ENCODE measurements at places on chromosomes 13 and 19.
A peak's percentile ranks its signal among the peaks of the same experiment; 100 is the strongest.

DNA sequence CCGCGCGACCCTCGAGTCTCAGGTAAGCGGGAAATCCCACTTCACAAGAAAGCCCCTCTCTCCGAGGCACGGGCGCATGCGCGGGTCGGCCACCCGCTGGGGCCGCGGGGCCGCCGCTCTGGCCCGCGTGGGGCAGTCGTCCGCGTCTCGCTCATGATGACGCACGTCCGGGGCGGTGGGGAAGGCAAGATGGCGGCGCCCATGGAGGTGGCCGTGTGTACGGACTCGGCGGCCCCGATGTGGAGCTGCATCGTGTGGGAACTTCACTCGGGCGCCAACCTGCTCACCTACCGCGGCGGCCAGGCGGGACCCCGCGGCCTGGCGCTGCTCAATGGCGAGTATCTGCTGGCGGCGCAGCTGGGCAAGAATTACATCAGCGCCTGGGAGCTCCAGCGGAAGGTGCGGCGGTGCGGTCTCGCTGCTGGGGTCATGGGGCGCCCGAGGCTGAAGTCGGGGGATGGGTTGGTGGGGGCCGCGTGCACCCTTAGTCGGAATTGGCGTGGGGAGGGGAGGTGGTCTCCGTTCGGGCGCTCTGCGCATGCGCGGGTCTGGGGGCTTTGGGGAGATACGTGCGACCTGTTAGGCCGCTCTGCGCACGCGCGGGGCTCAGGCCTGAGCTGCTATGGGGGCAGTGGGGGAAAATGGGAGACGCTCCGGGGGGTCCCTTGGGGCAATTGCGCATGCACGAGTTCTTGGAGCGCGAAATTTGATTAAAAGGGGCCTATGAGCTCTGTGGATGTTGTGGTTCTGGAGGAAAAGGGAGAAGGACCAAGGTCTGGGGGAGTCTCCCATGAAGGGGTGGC lies at the start of gene WDR18:
WDR18 (plus strand) TSS at position 181 of the 803 bp plus-strand sequence; CDS start at position 190, 9 bp downstream.
- DNase-seq: peak; percentile 54

DNA sequence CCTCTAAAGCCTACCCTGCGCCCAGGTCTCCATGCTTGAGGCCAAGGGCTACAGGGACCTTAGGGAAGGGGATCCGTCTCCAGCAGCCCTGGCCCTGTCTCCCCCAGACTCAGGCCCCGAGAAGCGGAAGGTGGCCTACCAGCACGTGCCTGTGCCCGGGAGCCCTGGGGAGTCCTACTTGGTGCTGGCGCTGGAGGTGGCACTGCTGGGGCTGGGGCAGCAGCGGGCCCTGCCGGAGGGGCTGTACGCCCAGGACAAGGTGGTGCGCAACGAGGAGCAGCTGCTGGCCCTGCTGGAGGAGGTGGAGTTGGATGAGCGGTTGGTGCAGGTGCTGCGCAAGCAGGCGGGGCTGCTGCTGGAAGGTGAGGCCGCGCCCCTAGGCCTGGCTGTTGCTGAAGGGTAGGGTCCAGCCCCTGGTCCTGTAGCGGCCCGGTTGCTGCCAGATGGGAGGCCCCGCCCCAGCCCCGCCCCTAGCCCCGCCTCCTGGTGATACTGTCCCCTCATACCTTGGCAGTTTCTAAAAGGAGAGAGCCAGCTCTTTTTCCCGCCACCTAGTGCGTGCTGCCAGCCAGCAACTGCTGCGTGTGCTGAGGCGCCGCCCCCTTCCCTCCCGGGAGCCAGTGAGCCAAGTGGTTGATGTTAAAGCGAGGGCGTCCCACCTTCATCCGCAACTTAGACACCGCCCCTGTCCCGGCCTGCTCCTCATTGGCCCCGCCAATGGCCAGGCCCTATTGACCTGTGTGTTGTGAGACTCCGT lies 22.6 kb downstream of the ZSWIM4 start:
- no peak for DNase-seq

DNA sequence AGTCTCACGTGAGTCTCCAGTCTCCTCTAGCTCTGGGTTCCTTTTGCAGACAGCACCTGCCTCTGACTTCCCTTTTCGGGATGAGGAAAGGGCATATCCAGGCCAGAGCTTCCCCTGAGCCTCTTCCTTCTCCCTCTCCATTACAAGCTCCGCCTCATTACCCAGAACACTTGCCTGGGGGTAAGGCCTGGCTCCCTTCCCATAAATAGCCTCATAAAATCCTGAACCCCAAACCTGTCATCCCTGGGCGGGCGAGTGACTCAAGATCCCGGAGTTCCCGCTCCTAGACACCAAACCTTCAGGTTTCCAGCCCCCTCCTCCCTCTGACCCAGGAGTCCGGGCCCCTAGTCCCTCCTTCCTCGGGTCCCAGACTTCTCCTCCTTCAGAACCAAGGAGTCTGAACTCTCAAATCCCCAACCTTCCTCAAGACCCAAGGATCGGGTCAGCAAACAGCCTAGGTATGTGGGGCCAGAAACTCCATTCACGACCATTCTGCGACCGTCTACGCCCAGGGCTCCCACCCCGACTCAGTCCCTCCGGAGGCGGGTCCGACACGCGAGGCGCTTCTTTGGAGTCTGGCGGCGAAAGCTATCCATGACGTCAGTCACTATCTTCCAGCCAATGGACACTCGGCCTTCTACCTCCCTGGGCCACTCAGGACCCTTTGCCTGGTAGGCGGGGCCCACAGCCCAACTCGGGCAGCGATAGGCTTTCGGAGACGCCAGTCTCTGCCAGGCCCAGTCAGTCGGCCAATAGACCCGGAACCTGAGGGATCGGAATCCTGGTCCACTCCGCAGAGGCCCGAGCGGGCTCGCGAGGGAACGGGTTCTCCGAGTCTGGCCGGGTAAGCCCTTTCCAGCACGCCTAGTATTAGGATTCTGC lies 6.5 kb upstream of the CNFN start:
- peak; percentile 97 for DNase-seq

GRCh38 chr19:3359015-3359918 lies 7.1 kb upstream of the NFIC start:
- DNase-seq: no peak

GRCh38 chr19:47494729-47495128 lies 10.7 kb upstream of the KPTN start:
- no peak for DNase-seq

DNA sequence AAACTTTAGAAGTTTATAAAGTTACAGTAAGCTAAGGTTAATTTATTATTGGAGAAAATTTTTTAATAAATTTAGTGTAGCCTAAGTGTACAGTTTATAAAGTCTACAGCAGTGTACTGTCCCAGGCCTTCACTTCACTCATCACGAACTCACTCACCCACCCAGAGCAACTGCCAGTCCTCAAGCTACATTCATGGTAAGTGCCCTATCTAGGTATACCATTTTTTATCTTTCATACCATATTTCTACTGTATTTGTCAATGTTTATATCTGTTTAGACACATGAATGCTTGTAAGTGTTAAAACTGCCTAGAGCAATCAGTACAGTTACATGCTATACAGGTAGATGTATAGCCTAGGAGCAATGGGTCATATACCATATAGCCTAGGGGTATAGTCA lies 12.5 kb downstream of the INTS6 start:
- no peak for DNase-seq

DNA sequence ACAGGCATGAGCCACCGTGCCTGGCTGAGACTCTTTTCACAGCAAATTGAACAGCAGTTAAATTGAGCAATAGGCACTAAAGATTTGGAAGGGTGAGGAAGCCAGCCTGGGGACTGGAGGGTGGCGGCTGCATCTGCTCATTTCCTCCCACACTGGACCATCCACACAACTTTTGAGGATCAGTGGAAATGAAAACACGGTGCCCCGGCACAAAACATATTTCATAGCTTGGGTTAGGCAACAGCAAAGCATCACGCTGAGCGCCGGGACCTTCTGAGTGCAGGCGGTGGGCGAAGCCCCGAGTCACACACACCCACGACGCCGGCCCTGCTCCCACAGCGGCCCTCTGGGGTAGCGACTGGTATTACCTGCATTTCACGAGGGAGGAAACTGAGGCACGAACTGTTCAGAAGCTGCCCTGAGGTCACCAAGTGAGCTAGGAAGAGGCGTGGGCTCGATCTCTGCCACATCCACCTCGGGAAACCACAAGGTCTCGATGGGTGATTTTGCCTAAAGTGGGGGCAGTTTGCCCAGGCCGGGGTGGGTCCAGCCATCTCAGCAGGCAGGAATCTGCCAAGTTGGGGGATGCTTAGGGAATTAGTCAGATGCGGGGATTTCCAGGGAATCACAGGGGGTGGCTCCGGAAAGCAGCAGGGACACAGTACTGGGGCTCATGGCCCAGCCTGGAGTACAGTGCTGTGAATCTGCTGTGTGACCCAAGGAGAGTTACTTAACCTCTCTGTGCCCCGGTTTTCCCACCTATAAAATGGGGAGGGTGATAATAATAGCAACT lies 3.5 kb upstream of the SBNO2 start:
- peak; percentile 51 for DNase-seq

DNA sequence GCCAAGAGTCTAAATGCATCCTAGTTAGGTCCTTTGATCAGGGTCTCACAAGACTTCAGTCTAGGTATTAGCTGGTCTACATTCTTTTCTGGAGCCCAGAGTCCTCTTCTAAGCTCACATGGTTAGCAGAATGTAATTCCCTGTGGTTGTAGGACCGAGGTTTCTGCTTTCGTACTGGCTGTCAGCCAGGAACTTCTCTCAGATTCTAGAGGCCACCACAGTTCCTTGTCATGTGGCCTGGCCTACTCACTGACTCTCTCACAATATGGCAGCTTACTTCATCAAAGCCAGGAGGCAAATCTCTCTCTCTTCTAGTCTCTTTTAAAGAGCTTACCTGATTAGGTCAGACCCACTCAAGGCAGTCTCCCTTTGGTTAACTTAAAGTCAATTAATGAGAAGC lies 82.9 kb downstream of the POU4F1 start:
- no peak for DNase-seq

DNA sequence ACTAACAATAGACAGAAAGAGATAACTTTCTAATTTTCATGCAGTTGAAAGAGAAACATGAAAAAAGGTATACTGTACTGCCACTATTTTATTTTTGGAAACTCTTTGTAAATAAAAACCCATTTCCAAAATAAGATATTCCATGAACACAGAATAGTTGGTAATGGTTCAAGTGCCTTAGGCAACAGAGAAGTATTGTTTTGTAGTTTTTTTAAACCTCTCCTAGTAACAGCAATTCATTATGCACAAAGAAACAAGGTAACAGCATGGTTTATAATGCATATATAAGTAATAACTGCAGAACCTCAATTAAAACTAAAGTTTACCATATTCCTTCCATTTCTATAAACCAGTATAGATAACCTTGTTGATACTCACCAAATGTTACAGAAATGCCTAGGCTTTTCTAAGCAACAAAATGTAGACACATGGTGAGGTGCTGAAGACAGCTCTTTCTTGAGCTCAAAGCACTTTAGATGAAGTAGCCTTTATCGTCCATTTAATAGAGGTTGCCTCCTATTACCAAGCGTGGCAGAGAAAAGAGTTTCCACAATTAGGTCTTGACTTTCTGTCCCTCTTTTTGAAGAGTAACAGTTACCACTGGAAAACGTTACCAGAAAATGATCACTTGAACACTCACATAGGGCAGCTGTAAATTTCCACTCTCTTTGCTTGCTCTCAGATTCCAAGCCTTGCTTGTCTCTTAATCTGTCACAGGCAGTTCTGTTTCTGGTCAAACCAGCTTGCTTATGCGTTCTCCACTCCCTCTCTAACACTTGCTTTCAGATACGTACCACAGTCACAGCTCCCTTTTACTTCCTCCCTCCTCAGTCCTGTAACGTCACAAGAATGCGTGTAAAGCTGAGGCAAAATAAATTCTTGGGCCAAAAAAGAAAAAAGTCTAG lies 42.9 kb downstream of the CAB39L start:
- peak; percentile 1 for DNase-seq

DNA sequence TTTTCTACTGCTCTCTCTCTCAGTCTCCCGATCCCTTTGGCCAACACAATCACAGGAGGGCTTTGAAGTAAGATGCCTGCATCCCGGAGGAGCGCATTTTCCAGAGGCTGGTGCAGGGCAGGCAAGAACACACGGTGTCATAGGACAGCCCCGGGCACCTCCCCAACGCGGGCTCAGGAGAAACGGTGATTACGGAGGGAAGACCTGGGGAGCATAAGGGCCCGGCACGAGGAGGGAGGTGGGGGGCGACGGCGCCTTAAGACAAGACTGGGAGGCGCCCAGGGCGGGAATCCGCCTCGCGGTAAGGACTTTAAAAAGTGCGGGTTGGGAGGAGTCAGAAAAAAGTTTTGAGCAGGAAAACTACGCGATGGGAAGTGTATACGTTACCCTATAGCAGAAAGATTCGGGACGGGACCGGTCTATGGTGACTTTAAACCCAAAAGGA lies 18.7 kb upstream of the ZNF888 start:
- no peak for DNase-seq
